ENCODE measurements at places on chromosomes 11 and 22.

DNA sequence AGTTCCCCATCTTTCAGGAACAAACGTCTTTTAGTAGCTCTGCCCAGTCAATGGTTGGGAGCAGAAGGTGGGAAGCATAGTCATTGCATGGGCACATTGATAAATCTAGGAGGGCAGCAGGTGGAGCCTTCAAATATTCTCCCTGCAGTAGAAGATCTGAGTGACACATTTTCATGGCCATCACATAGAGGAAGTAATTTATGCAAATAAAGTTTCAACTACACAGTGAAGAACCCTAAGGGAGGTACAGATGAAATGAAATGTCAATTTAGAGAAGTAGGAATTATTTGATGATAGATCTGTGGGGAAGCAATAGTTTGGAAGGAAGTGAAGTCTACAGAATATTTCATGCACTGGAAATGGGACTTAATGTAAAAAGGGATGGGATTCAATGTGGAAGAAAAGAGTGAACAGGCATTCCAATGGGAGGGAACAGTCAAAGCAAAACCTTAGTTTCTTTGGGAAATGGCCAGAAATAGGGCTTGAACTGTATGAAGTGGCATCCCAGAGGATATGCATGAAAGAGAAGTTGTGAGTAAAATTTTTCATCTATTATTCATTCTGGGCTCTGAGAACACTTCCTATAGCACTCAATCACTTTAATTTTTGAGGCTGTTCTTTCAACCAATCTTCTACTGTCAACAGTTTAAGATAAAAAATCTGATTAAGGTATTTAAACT is 256.2 kb upstream of the LUZP2 start:
- no peak for DNase-seq

DNA sequence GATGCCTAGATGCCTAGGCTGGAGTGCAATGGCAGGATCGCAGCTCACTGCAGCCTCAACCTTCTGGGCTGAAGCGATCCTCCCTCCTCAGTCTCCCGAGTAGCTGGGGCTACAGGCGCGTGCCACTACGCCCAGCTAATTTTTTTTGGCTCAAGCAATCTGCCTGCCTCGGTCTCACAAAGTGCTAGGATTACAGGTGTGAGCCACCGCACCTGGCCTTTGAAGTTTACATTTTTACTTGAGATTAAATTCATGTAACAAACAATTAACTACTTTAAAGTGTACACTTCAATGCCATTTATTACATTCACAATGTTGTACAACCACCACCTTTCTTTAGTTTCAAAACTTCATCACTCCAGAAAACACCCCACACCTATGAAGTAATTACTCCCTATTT is 3.5 kb upstream of the FOSL1 start:
- no peak for DNase-seq

- no peak for DNase-seq
These were observed 5.1 kb downstream of the LRRC51 start for GRCh38 chr11:72085621-72086351.

DNA sequence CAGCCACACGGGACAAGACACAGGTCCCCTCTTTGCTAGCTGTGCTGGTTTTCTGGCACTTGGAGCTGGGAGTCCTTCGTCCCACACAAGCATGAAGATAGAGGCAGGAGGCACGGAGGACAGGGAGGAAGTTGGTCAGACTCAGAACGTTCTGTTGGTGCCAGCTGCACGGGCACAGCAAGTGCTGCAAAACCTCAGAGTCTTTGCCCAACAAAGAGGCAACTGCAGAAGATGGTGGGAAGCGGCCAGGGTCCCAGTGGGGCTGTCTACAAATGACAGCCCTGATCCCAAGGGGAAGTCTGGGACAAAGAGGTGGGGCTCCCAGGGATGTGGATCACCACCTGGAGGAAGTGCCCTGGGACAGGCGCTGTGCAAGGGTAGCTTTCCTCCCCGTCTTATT is 9.4 kb upstream of the OSM start:
- no peak for DNase-seq

DNA sequence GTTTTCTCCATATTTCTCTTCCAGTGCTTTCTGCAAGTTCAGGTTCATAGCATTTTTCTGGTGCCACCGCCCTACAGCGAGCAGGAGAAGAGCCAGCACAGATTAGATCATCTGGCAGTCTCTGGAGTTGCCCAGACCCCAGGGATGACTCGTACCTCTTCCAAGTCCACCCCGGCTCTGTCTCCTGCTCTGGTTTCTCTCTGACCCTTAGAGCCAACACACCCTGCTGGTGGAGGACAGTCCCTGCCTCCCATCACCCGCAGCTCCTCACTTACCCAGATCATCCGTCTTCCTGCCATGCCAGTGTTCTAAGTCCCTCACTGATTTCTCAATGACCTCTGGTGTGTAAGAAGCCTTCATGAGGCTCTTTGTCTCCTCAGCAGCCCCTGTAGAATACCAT is 28.0 kb downstream of the TST start:
- no peak for DNase-seq

DNA sequence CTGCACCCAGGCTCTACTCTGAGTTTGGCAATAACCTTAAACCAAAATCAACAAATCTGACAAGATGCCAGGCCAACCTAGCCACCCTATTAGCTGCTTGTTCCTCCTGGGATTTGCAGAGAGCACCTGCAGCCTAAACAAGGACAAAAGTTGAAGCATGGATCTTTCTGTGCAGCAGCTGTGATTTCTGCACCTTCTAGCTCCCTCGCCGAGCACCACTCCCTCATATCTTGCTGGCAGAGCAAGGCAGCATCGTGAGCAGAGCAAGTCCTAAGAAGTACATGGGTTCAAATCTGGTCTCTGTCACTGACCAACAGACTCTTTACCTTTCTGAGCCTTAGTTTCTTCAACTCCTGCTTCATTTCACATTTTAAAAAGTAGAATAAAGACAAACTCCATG is 38.3 kb downstream of the MORC2 start:
- DNase-seq: no peak

DNA sequence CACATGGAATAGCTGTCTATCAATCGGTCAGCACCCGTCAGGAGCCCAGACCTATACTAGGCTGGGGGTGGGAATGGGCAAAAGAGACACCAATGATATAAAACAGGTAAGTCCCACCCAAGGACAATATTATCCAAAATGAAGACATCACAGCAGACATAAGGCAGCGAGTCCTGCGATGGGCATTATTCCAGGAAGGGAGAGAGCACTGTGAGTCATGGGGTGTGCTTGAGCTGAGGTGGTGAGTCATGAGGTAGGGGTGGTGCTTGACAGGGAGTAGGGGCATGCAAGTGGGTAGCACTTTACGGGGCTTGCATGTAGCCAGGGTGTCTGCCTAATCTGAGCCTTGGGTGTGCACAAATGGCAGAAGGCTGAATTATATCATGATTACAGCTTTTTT is 605.0 kb upstream of the CADM1 start:
- no peak for DNase-seq

DNA sequence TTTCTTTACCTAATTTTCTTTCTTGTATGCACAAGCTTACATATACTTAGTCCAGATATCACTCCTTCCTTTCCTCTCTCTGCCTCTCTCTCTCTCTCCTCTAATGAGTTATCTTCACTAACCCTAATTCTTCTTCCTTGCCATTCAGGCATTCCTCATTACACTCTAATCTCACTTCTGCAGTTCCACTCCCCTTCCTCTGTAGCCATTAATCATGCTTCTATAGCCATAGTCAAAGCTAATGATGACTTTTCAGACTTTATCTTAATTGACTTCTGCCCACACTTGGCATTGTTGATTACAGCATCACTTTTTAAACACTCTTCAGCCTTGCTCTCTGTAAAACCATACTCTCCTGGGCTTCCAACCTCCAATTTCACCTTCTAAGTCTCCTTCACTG is 35.3 kb upstream of the SC5D start:
- no peak for DNase-seq

GRCh38 chr11:43518408-43519160 is 159.9 kb downstream of the TTC17 start:
- no peak for DNase-seq

DNA sequence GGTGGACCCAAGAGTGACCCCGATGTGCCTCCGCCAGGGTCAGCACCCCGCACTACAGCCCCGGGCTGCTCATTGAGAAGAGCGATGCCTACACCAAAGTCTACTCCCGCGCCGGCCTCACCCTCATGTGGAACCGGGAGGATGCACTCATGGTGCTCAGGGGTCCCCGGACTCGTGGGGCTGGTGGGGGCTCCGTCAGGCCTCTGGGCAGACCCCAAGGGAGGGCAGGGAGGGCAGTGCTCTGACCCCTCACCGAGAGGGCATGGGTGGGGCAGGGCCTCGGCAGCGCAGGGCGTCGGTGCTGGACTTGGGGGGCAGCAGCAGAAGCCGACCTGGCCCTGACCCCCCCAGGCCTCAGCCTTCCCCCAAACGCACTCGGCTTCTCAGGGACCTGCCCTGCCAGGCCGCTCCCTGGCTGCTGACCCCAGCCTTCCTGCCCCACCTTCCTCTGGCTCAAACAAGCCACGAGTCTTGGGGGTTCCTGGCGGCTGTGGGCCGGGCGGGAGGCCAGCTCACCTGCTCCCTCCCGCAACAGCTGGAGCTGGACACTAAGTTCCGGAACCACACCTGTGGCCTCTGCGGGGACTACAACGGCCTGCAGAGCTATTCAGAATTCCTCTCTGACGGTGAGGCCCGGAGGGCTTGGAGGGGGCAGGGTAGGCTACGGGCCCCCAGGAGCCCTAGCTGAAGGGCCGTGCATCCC is 2.9 kb downstream of the MUC2 start:
- no peak for DNase-seq

DNA sequence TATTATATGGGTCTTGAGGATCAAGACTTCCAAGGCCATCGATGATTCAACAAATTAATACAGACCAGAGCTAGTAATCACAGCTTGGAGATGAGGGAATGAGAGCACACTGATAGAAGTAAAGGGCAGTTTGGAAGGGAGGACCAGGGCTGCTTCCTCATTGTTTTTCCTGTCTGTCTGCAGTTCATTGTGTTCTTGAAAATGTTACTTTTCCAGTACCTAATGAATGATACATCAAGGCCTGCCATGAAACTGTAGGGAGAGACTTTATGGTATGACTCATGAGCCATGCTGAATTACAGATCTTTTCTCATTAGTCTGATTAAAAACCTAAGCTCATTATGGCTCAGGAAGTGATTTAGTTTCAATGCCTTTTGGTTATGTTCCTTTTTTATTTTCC is 855.6 kb downstream of the KCNA4 start:
- DNase-seq: no peak

- no peak for DNase-seq
These were observed 181.3 kb downstream of the IGLL1 start for GRCh38 chr22:23398701-23399366.

- DNase-seq: no peak
These were observed 54.9 kb downstream of the LINC01488 start for GRCh38 chr11:69536406-69536805.

DNA sequence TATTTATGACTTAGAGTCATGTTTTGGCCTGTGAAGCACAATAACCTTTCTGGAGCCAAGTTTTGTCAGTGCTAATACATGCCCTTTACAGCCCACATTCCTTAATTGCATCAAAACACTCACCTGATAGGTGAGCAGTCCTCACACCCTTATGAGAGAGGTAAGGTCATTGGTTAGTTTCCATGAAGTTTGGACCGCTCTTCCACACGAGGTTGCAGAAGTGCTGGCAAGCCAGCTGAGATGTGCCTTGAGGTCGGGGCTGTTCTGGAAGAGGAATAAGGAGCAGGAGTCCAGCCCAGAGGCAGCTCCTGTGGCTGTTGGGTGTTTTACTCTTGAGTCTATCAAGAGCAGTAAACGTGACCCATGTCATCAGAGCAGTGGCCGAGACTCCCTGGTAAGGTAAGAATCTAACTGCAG is 76.3 kb downstream of the CYB5R2 start:
- no peak for DNase-seq

DNA sequence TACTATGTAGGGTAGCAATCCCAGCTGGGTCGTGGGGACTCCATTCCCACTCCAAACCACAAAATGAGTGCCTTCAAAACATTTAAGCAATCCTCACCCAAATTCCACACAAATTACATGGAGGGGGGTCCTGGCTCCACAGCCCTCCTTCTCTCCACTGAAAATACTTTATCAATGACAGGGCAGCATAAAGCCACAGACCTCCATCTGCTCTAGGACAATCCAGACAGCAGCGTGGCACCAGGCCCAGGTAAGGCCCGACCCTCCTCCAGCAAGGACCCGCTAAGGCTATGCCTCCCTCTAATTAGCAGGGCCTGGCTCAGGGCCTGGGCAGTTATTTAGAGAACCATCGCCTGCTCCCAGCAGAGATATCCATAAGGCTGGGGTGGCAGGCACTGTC is at the start of gene PANX3:
TSS of gene PANX3 (plus strand) at position 365 of the 400 bp plus-strand sequence. CDS start 129 bp downstream, outside the sequence.
- no peak for DNase-seq

DNA sequence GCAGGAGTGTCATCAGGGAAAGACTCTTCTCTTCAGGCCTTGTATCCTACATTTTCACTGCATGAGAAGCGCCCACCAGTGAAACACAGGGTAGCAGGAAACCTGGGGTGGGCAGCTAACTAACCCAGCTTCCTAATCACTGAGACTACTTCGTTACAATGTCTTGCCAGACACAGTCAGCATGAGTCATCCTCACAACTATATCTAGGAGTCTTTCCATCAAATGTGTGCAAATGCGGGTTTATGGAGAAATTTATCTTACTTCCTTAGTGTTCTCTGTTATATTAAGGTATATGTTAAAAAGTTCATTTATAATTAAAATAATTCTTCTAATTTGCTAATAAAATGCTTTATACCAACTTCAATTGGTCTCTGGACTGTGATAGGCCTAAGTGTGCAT is 79.9 kb upstream of the RAB1B start:
- no peak for DNase-seq

DNA sequence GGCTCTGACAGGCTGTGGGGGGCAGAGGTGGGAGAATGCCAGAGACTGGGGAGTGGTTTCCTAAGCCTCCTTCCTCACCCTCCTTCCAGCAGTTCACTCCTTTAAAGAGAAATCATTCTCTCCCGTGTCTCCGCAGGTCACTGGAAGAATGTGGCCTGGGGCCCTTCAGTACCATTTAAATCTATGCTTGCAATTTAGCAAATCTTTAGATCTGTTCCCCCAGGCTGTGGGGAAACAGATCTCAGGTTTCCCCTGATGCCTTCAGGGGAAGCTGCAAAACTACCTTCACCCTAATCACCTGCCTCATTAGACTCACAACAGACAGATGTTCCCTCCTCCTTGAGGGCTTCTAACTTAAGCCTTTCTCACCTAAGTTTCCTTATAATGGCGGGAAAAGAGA is 55.3 kb downstream of the KIRREL3 start:
- no peak for DNase-seq

DNA sequence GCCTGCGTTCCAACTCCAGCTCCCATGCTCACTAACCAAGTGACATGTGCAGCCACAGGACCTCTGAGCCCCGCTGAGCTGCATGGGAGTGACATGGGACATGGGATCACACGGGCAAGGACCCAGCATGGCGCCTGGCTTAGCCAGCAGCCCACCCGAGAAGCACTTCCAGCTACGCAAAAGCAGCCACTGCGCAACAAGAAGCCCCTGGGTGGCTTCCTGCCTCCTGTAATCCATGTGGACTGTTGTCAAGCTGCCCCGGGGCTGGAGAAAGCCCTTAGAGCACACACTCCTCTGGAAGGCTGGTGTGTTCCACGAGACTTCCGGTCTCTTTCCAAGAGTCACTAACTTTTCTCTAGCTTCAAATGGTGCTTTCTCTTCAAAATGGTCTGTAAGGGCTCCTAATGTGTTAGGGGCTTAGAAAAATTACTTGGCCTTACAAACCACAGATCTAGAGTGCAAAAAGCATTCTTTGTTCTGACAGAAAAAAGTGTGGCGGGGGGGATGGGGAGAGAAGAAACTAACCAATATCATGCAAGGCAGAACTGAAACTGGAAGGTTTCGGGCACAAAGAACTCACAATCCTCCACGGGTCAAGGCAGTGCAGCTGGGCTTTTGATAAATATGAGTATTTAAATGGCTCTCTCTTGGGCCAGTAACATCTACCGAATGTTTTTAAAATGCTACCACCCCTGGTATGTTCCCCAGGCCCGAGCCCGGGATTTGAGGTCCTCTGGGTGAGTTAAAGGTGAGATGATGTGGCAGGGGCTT is 5.5 kb downstream of the C11orf24 start:
- no peak for DNase-seq

All from stimulated activated CD8-positive, alpha-beta memory T cell treated with anti-CD3 and anti-CD28 coated beads, Interleukin-2, amount 100 ng/mL, for 48 hours (primary cell).